ENCODE measurements at places on chromosomes 7 and 10. TPM values are rescaled to one million over a fixed set of nuclear protein-coding genes. Genes with fewer than 3 reads are reported as not detected.

- H3K4me1 ChIP-seq: no peaks in the 10 kb centered on the region
- no peaks in the 10 kb centered on the region for H3K27me3 ChIP-seq
- no peak overlapping the region for H3K4me3 ChIP-seq
- no peak for DNase-seq
Measured at GRCh38 chr7:19971956-19972355, 198.5 kb upstream of the TMEM196 start.

- H3K27me3 ChIP-seq: no peaks in the 10 kb centered on the region
- no peak overlapping the region for H3K27ac ChIP-seq
- no peak overlapping the region for H3K4me3 ChIP-seq
- no peak for DNase-seq
Measured at GRCh38 chr10:131817866-131818509, 82.8 kb upstream of the PPP2R2D start.

DNA sequence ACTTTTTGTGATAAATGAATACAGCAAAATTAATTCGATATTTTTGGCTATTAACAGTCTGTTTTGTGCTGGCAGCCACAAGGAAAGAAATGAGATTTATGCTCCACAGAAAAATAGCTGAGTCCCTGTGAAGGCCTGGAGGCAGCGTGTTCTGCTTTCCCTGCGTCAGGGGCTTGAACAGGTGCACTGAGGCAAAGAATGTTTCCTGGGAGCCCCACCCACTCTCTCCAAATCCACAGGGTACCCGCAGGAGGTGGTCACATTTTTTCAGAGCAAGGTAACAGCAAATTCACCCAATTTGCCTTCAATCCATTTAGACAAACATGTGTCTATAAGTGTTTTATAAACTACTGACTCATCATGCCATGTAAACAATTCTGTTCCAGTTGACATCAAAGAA is 308.1 kb downstream of the TCERG1L start:
- H3K4me3 ChIP-seq: no peak overlapping the region
- H3K4me1 ChIP-seq: no peaks in the 10 kb centered on the region
- no peak overlapping the region for H3K27ac ChIP-seq
- no peaks in the 10 kb centered on the region for H3K36me3 ChIP-seq

DNA sequence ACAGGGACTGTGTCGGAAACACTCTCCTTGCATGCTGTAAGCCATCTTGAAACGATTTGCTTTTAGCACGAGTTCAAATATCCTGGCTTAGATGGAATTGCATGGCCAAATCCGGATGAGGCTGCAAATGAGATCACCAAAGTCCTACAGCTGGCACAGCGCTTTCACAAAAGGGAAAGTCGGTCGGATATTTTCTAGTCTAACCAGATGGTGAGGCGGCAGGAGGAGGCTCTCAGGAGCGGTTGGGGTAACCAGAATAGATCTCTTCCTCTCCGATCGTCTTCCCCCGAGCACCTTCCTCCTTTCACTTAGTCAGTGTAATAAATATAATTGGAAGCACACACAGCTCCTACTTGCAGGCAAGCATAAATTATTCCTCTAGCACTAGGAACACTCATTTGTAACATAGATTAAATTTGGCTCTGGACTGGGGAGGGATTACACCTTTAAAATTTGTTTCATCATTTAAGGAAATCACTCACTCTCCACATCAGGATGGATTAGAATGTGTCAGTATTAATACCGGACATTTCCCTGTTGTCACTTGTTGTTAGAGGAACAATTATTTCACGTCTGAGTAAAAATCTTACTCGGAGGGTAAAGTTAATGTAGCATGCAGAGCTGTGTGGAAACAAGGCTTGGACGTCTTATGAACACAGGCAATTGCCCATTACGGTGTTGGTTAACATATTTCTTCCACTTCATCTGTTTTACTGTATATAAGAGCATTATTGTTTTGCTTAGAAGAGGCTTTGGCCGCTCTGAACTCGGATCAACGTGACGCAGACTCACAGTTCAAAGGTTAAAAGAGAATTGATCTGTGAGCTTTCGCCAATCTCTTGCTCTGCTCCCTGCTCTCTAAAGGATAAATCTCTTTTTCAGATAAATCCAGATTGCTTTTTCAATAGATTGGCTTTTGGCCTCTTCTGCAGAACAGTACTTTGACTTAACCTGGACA is 857.9 kb downstream of the TYW1 start:
- no peaks in the 10 kb centered on the region for H3K4me1 ChIP-seq
- no peak for DNase-seq
- H3K4me3 ChIP-seq: no peak overlapping the region
- no peaks in the 10 kb centered on the region for H3K27me3 ChIP-seq
- H3K27ac ChIP-seq: no peak overlapping the region

- H3K4me3 ChIP-seq: no peak overlapping the region
- H3K36me3 ChIP-seq: no peaks in the 10 kb centered on the region
- H3K4me1 ChIP-seq: no peaks in the 10 kb centered on the region
- DNase-seq: no peak
- H3K27ac ChIP-seq: no peak overlapping the region
Measured at GRCh38 chr7:66263936-66264335, 58.8 kb downstream of the TPST1 start.

DNA sequence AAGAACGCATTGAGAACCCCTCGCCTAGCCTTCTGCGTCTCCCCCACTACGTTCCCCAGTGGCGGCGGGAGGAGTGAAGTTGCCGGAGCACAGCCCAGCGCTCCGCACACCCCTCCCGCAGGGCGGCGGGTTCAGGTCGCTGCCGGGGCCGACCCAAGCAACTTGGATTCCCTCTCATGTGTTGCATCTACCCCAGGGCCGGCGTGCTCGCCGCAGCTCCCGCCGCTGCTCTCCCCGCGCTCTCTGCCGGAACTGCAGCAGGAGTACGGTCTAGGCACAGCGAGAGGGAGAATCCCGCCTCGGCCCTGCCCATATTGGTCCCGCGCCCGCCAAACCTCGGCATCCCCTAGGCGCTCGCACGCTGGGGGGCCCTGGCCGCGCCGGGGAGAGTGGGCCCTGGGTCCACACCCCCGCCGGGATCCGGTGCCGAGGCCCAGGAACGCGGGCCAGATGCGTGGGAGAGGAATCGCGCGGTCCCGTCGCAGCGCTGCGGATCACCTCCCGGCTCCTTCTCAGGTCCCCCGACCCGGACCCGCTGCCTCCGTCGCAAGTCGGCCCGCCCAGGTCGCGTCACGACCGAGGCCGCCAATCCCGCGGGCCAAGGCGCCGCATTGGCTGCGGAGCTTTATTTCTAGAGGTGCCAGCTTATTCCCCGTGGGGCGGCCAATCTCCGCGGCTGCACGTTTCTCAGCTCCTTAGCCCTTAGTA is 648 bp upstream of the TMEM243 start:
- DNase-seq: peak; percentile 82
- no peaks in the 10 kb centered on the region for H3K27me3 ChIP-seq
- H3K27ac ChIP-seq: peak overlapping the region; percentile 92
- H3K4me1 ChIP-seq: peaks cover 39% of the 10 kb centered on the region
- no peaks in the 10 kb centered on the region for H3K36me3 ChIP-seq

GRCh38 chr7:119571666-119572065 is 701.3 kb upstream of the KCND2 start:
- no peaks in the 10 kb centered on the region for H3K4me1 ChIP-seq
- H3K4me3 ChIP-seq: no peak overlapping the region
- DNase-seq: no peak
- H3K27me3 ChIP-seq: no peaks in the 10 kb centered on the region

DNA sequence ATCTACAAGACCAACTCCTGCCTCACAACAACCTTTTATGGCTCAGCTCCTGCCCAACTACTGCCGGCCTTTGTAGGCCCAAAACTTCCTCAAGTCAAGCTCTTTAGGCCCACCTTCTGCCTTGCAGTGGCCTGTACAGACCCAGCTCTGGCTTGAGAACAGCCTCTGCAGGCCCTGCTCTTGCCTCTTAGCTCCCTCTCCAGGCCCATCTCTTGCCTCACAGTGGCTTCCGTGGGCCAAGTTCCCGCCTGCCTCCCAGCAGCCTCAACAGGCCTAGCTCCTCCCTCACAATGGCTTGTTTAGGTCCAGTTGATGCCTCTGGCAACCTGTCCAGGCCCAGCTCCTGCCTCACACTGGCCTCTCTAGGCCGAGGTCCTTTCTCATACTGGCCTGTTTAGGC is 32.4 kb upstream of the VKORC1L1 start:
- no peaks in the 10 kb centered on the region for H3K4me1 ChIP-seq
- H3K4me3 ChIP-seq: no peak overlapping the region
- DNase-seq: no peak
- no peaks in the 10 kb centered on the region for H3K27me3 ChIP-seq
- H3K27ac ChIP-seq: no peak overlapping the region

- H3K27ac ChIP-seq: no peak overlapping the region
- no peak overlapping the region for H3K4me3 ChIP-seq
- no peaks in the 10 kb centered on the region for H3K27me3 ChIP-seq
- H3K36me3 ChIP-seq: no peaks in the 10 kb centered on the region
Measured at GRCh38 chr10:119976421-119976820, 83.9 kb downstream of the SEC23IP start.

DNA sequence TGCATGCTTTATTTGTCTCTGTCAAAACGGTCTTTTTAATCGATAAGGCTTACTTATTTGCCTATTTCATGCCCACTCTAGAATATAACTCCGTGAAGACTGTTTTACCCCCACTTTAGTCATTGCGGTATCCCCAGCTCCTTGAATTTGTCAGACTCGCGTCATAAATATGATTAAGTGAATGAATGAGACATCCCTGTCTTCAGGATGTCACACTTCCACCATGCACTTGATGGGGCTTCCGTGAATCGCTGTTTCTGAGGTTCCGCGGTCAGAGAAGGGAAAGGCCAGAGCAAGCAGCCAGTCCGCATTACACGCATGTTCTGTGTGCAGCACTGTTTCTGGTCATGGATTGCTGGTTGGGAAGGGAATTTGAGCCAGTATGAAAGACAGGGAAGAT is 138.8 kb downstream of the CELF2 start:
- no peak overlapping the region for H3K27ac ChIP-seq
- H3K36me3 ChIP-seq: no peaks in the 10 kb centered on the region
- no peak overlapping the region for H3K4me3 ChIP-seq
- DNase-seq: peak; percentile 65

DNA sequence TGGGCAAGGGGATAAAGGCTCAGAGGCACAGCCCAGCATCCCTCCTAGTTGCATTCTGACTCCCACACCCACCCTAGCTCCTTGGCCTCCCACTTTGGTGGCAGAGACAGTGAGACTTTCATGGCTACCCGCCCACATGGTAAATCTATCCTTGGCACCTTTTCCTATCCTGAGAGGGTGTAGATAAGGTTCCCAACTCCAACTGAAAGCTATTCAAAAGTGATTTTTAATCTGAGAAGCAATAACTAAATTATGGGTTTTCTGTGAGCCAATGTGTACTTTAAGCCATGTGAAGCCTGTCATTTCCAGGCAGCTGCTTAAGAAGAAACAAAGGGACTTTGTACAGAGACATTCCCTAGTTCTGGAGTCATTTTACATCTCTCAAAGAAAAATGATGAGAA is 9.1 kb downstream of the LAMB1 start:
- no peaks in the 10 kb centered on the region for H3K4me1 ChIP-seq
- H3K27ac ChIP-seq: no peak overlapping the region
- DNase-seq: no peak
- H3K27me3 ChIP-seq: no peaks in the 10 kb centered on the region
- H3K36me3 ChIP-seq: no peaks in the 10 kb centered on the region

GRCh38 chr10:43068471-43069210 is 8.2 kb upstream of the RET start:
- DNase-seq: no peak
- no peaks in the 10 kb centered on the region for H3K36me3 ChIP-seq
- no peak overlapping the region for H3K4me3 ChIP-seq
- no peaks in the 10 kb centered on the region for H3K27me3 ChIP-seq
- no peaks in the 10 kb centered on the region for H3K4me1 ChIP-seq

Gene PLCE1
- total RNA-seq: not detected

Gene CUL2
- 34.6 TPM for total RNA-seq
